Stimulated activated CD8-positive, alpha-beta memory T cell treated with anti-CD3 and anti-CD28 coated beads, Interleukin-2, amount 100 ng/mL, for 1 hour (primary cell): ENCODE measurements at places on chromosomes 1 and 21.

- DNase-seq, result no peak
Measured at GRCh38 chr1:27561124-27561899, 42.6 kb downstream of the AHDC1 start.

DNA sequence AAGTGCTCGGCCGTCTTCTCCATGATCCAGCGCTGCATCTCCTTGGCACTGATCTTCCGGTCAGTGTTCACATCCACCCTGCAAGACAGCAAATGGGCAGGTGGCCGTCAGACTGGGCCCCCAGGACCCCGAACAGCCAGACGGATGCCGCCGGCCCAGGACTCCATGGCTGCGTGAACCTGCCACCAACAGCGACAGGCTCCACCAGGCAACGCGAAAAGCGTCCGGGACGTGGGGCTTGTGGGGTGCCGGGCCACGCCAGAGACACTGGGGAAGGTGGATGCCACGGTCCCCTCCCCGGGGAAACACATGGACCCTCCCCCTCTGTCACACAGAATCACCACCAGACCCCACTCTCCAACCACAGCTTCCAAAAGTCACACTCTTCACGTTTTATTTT lies 7.9 kb downstream of the SDF4 start:
- no peak for DNase-seq

- no peak for DNase-seq
Measured at GRCh38 chr21:39003982-39004633, 179.1 kb downstream of the PSMG1 start.

GRCh38 chr1:22761101-22761500 lies 50.5 kb downstream of the EPHB2 start:
- DNase-seq, result no peak

- DNase-seq, result no peak
Measured at GRCh38 chr1:159964144-159964543, 10.1 kb upstream of the SLAMF9 start.

GRCh38 chr1:234645964-234646363 lies 36.0 kb upstream of the IRF2BP2 start:
- DNase-seq, result no peak

DNA sequence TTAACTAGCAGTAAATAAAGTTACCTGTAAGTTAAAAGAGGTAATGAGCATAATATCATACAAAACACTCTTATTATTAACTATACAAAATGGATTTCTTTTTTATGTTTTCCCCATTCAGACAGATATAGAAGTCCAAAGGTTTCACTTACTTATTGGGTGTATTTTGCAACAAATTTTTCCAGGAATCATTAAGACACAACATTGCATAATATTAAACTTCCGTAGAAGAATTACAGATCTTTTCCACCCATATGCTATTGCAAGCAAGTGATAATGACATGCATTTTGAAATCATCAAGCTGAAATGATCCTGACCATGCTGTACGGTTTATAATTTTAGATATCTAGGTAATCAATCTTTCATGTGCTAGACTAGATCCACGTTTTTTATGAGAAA lies 957.0 kb downstream of the NCAM2 start:
- no peak for DNase-seq

DNA sequence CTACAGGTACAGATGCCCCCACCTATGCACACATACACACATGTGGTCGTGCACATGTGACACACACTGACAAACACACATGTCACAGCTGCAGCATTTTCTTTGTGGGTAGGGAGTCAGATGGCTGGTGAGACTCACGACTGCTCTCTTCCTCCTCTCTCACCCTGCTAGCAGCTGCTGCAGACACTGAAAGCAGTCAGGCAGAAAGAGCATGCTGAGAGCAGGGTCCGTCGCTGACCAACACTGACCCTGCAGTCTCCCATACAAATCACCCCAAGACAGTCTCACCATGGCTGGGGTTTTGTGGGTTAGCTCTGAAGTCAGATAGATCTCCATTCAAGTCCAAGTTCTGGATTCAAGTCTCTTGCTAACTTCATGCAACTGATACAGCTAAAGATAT lies 188.3 kb downstream of the ASTN1 start:
- no peak for DNase-seq
